ENCODE measurements at places on chromosomes 7 and 10. TPM values are rescaled to one million over a fixed set of nuclear protein-coding genes. Genes with fewer than 3 reads are reported as not detected.

PDSS1 gene
- 2.9 TPM for total RNA-seq

TRIM24 gene
- 31.1 TPM for total RNA-seq

FASTK gene
- 94.0 TPM for total RNA-seq

LBX1 gene
- not detected for total RNA-seq

TRIL gene
- 0.92 TPM for total RNA-seq

TFR2 gene
- total RNA-seq: 0.87 TPM

CPA2 gene
- total RNA-seq: not detected

LANCL2 gene
- 13.9 TPM for total RNA-seq
